Activated naive CD8-positive, alpha-beta T cell treated with anti-CD3 and anti-CD28 coated beads for 36 hours (primary cell): ENCODE measurements at places on chromosomes 6 and 20. TPM values are rescaled to one million over a fixed set of nuclear protein-coding genes. Genes with fewer than 3 reads are reported as not detected.

DNA sequence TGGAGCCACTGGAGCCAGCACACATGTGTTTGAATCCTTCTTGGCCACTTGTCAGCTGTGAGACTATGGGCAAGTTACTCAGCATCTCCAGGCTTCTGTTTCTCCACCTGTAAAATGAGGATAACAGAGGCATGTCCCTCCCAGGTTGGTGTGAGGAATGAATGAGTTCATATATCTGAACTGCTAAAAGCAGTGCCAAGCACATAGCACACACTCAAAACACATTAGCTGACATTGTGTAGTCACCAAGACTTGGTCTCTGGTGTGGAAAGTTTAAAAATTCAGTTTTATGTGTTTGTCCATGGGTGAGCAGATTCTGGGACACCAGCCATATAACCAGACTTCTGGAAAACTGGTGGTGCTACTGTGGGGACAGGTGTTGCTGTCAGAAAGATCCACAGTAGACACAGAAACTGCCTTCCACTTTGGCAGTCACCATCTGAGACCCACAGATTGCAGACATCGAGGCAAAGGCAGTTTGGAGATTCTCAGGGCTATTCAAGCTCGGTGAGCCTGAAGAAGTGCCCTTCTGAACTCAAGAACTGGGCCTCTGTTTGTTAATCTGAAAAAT, 115.8 kb downstream of the MRPL14 start:
- H3K36me3 ChIP-seq = no peaks in the 10 kb centered on the region
- no peak overlapping the region for H3K4me3 ChIP-seq
- no peak overlapping the region for H3K27ac ChIP-seq
- DNase-seq = no peak
- H3K4me1 ChIP-seq = peaks cover 2% of the 10 kb centered on the region

DNA sequence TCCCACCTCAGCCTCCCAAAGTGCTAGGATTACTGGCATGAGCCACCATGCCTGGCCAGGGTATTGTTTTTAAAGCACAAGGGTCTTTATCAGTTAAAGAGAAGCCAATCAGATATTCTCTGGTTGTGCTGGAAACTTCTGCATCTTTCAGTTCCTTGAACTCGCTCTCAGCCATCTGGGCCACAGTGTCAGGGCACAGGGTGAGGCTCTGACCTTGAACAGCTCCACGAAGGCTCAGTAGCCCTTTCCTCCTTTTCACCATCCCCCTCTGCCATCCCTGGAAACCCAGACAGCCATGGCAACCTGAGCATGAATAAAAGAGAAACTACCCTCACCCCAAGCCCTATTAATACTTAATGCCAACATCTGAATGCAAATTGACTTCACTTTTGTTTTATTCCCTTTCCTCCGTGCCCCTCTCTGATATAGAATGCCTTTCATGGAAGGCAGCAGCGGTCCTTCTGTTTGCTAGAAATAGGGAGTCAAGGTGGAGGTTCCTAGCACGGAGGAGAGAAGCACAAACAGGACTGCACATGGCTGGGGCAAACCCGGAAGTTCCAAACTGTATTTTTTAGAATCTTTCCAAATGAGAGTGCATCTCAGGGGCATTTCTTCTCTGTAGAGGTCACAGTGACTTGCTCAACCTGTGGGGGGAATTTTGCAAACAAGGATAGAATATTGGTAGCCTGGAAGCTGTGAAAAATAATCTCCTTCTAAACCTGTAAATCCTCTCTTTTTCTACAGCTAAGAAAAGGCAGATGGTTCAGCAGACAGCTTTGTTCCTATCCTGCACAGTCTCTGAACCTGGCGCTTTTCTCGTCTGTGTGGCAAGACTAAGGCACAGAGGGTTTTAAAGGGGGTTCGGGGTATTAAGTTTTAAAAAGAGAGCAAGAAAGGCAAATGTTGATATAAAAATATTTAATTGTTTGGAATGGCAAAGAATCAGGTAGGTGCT, 176.4 kb upstream of the RREB1 start:
- H3K4me1 ChIP-seq = peaks cover 5% of the 10 kb centered on the region
- H3K4me3 ChIP-seq = no peak overlapping the region
- H3K27me3 ChIP-seq = peaks cover 16% of the 10 kb centered on the region
- H3K27ac ChIP-seq = peak overlapping the region; percentile 35
- DNase-seq = no peak
- no peaks in the 10 kb centered on the region for H3K36me3 ChIP-seq

GRCh38 chr20:35286077-35286898, 1.7 kb upstream of the EIF6 start:
- peak overlapping the region; percentile 57 for H3K27ac ChIP-seq
- H3K36me3 ChIP-seq = peaks cover 24% of the 10 kb centered on the region
- peaks cover 17% of the 10 kb centered on the region for H3K4me1 ChIP-seq

DNA sequence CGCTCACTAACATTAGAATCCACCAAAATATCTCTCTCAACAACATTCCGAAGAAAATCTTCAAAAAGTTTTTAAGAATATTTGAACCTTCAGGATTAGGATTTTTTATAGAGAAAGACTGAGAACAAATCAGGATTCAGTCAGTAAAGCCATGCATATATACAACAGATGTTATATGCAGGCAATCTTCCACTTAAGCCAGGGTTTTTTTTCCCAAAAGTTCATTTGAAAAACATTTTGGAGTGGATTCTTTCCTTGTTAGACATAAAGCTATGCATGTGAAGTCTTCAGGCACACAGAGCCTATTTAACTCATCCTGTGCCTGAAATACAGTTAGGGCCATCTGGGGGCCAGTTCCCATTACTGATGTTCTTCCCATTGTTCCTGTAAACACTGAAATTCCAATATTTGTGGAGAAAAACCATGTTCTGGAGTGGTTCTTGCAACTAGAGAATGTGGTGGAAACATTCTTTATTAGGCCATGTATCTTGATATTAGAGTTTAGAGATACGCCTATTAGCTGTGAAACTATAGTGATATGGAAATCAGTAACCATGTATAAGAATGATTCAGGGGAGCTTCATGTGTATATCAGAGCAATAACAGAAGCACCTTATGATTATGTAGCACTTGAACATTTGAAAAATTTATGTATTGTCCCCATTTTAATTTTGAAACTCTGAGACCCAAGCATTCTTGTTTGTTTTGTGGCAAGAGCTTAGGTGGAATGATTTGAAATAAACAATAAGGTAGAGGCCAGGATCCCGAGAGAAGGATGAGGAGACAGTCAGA, 61.7 kb downstream of the PLEKHG1 start:
- H3K4me3 ChIP-seq = no peak overlapping the region
- H3K27me3 ChIP-seq = peaks cover 7% of the 10 kb centered on the region
- no peak for DNase-seq
- no peak overlapping the region for H3K27ac ChIP-seq

GRCh38 chr6:41504466-41505121, 41.6 kb upstream of the FOXP4 start:
- peaks cover 64% of the 10 kb centered on the region for H3K27me3 ChIP-seq
- no peaks in the 10 kb centered on the region for H3K36me3 ChIP-seq
- peaks cover 14% of the 10 kb centered on the region for H3K4me1 ChIP-seq
- no peak for DNase-seq
- H3K27ac ChIP-seq = no peak overlapping the region
- peak overlapping the region; percentile 52 for H3K4me3 ChIP-seq

GRCh38 chr20:35317416-35318210, 25.4 kb upstream of the FAM83C start:
- peaks cover 5% of the 10 kb centered on the region for H3K36me3 ChIP-seq
- no peaks in the 10 kb centered on the region for H3K27me3 ChIP-seq
- peaks cover 29% of the 10 kb centered on the region for H3K4me1 ChIP-seq
- no peak for DNase-seq
- H3K27ac ChIP-seq = no peak overlapping the region

DNA sequence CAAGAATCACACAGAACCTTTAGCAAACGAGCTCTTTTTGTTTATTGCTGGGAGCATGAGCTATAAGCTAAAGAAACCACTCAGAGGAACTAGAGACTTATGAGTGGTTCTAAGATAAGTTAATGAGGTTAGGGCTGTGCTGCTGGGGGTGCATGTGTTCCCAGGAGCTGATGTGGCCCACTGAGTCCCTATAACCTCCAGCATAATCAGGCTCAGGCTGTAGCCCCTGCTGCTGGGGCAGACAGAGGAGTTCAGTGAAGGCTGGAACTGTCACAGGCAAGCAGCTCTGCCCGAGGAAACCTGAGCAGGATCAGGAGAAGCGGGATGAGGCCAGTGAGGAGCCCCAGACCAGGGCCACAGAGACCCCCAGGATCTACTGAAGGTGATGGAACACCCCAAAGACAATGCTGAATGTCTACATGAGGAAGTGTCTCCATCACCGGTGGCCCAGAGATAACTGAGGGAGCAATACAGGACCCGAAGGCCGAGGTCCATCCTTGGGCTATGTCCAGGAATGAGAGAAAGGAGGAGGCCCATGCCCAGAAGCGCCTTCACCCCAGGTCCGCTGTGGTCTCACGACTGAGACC, 17.3 kb downstream of the TUBB2B start:
- H3K4me3 ChIP-seq = no peak overlapping the region
- H3K27ac ChIP-seq = peak overlapping the region; percentile 71
- peaks cover 29% of the 10 kb centered on the region for H3K4me1 ChIP-seq
- H3K27me3 ChIP-seq = peaks cover 41% of the 10 kb centered on the region

The ASCC3 gene
- total RNA-seq = 53.6 TPM

The HLA-DQA2 gene
- total RNA-seq = 0.45 TPM

The RIPPLY2 gene
- total RNA-seq = not detected
